NCI-H82 (cell line): ENCODE measurements at places on chromosomes 5 and 9.

DNA sequence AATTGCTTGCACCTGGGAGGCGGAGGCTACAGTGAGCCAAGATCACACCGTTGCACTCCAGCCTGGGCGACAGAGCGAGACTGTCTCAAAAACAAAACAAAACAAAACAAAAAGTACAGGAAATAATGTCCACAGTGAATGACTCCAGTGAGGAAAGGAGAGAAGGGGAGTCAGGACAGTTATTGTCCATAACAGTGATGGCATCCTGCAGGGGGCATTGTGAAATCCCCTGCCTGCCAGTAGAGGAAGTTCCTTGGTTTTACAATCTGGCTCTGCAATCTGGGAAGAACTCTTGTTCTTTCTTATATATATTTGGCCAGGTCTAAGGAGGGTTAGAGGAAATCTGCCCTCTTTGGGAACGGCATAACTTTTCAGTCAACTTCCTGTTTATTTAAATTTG lies 8.2 kb downstream of the SH3GL2 start:
- DNase-seq, result no peak

GRCh38 chr9:136939996-136940525 lies 4.5 kb downstream of the FBXW5 start:
- DNase-seq, result no peak

DNA sequence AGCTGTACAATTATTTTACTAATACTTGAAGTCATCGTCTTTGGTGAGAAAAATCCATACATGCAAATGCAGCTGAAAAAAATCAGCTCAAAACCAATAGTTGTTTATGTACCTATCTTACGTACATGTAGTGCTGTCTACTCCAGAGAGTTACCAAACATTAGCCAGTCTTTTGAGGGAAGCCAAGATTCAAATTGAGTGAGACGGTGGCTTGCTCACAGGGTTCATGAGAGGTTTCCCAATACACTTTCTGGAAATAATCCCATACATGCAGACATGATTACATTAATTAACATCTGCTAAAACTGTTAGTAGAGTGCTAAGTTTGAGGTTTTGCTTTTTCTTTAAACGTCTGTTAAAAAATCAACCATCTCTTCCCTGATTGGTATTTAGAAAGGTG lies 2.3 kb downstream of the C9orf72 start:
- peak; percentile 10 for DNase-seq

DNA sequence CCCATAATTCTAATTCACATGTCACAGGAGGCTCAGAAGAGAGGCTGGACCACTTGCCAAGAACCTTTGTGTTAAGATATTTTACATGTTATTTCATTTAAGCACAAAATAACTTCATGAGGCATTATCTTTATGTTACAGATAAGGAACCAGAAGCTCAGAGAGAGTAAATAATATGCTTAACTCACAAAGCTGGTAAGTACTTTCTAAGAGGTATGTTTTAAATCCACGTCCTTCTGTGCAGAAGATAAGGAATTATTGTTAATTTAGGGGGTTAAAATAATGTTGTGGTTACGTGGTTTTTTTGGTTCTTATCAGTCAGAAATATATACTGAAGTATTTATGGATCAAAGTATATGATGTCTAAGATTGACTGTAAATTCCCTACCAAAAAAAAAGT lies 8.0 kb downstream of the STRBP start:
- DNase-seq, result no peak

- DNase-seq, result no peak
These were observed 10.5 kb downstream of the KIF4B start for GRCh38 chr5:155024015-155024414.

GRCh38 chr5:57414191-57414590 lies 68.4 kb downstream of the ACTBL2 start:
- DNase-seq, result no peak

DNA sequence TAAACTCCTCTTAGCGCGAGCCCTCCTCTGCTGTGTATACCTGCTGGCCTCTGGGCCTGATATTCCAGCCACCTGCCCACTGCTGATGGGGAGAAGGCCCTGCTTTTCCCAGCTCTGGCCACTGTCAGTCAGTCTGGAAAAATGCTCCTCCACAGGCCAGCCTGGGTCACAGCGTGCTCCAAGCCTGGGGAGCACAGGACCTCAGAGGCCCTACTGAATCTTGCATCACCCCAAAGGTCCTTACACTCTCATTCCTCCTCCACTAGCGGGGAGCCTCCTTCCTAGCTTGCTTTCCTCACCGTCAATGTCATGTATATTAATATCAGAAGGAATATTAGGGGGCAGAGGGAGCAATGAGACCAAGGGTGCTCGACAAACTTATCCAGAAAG lies 73.7 kb downstream of the SHB start:
- DNase-seq, result no peak

DNA sequence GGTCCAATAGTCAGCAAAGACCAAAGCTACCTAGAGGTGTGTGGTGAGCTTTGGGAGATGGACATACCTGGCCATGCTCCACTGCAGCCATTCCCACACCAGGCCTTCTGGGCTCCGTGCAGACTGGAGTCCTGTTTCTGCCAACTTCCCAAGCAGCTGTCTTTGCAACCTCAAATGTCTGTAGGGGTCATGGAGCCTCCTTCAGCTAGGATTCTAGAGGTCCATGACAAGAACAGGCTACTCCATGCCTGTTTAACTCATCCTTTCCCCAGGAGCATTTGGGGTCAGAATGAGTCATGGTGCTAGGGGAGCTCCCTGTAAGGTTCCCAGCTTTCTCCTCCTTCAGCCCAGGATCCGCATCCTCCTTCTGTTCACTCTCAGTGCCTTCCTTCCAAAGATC lies 17.1 kb downstream of the VPS13A start:
- no peak for DNase-seq

DNA sequence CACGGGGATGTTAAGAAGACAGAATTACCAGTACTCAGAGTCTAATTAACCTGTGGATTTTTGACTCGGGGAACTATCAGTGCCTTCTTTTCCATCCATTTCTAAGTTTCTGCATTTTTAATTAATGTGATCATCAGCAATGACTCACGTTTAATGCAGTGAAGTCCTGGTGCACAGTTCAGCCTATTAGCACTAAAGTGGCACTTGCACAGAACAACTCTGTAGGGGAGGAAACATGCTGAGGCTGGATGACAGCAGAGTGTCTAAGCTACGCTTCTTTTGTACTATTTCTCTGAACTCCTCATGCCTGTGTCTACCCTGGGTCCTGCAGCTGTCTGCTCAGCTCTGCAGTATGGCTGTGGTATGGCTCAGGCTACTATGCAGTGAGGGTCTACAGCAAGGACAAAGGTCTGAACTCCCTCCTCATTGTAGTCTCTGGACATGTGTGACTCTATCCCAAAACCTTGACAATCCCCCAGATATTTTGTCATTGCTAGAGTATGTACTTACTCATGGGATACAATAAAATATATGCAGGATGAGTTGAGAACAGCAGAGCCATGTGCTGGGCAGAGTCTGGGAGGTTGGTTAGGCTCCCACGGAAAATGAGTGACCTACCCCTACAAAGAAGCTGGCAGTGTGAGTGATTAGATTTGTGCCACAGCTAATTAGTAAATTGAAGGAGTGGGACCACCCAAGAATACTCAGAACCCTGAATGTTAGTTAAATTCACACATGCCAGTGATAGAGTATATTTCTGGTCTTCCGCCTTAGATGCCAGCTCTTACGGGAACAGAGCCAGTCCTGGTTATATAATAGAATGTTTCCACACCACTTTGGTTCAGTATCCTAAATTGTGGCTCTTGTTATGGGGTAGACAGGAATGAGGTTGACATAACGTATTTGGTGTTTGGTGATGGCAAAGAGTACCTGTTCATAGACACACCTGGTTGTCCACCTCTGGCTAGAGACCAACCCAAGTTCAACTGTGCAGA lies 148.0 kb downstream of the GHR start:
- DNase-seq, result no peak

DNA sequence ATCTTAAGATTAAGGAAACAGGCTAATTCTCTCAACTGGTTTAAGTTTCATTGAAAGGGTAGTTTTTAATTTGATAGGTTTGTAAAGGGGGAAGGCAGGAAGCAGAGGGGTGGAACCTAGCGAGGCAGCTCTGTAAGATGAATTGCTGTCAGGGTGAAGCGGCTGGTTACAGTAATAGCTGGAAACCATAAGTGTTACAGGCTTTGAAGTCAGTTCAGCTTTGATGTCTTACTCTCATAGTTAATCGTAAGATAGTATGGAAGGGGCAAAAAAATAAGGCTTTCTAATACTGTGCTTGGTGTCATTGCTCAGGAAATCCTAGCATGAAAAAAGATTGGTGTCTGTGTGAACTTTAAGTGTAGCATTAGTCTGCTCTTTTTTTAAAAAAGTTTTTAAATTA lies 20.3 kb downstream of the POU5F2 start:
- DNase-seq, result peak; percentile 18

GRCh38 chr9:78235256-78235761 lies 566 bp upstream of the CEP78 start:
- DNase-seq, result no peak

DNA sequence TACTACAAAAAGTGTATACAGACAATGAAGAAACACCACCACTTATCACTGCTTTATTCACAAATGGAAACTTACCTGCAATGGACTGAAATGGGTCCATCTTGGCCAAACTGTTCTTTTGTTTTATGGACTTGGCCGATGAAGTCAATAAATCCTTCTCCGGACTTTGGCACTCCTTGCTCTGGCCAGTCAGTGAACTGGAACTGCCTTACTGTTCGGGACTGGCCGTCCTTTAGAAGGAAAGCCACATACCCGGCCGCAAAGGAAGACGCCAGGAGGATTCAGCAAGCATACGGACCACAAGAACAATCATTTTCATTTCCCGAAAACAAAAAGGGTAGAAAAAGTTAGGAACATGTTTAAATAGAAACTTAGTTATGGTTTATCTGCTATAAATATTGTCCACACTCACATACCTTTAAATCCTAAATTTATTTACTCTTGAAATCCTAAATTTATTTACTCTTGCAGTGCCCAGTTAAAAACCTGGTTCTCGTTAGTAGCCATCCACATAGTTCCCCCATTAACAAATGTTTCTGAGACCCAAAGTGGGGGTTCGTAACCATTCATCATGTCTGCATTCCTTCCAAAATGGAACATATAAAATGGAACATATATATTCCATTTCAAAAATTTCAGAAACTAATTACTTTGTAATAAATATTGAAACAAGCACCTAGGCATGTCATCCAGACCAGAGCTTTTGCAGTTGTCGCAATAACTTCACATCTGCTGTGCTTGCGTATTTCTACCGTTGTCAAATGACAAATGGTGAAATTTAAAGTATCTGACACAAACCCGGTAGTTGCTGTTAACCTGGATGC lies 532.1 kb upstream of the DMAC1 start:
- no peak for DNase-seq

DNA sequence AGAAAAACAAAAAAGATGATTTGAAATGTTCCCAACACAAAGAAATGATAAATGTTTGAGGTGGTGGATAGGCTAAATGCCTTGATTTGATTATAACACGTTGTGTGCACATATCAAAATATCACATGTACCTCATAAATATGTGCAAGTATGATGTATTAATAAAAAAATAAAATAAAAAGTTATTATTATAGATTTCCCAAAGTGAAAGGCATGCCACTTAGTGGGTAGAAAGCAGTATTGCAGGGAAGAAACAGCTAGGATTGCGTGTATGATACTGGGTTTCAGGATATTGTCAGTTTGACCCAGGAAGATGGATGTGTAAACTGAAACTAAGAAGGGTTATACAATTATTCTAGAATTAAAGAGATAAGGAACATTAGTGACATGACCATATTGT lies 3.6 kb upstream of the TMEM38B start:
- DNase-seq, result peak; percentile 13

DNA sequence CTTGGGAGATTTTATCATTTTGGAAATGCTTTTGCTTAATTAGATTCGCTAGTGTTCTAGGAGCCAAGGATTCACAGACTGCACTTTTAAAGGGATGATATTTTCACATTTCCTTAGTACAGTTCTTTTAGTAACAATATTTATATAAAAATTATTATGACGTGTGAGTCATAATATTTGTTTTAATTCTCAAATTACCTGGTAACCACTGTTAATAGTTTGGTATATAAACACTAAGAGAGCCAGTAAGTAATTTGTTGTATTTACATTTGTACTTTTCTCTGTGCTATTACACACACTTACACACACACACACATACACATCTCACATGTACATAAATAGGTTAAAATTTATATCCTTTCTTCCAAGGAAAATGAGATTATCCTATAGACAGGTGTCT lies 58.8 kb upstream of the RAD23B start:
- no peak for DNase-seq

DNA sequence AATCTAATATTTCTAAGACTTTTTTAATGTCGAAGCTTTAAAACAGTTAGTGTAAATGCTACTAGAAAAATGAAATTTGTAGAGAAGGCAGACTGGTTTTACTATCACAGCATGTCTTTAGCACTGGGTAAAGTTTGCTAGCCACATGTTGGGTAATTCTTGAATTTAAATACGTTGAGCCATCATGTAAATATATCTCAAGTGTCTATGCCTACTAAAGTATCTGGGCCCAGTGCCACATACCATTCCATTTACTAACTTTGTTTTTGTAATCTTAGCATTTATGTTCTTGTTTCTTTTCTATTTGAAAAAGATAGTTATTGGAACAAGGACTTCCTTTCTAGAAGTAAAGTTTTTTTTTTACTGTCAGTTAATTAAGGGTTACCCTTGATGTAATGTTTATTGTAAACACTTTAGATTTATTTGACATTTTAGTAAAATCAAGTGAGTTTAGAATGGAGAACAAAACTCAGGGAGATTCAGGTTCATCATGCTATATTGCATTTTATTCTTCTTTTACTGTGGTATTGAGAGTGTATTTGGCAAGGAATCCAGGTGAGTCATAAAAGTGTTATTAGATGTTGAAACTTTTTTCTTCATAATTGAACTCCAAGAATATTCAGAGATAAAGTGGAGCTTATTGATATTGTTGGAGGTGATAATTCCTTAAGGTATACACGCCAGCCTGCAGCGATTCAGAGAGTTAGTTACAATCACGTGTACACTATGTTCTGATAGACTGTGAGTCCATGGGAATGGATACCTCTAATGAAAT lies 182.4 kb downstream of the CCDC171 start:
- DNase-seq, result no peak

GRCh38 chr5:124034083-124034700 lies 522.2 kb downstream of the CSNK1G3 start:
- DNase-seq, result no peak

GRCh38 chr9:89314955-89315354 lies 3.3 kb upstream of the SECISBP2 start:
- DNase-seq, result no peak

DNA sequence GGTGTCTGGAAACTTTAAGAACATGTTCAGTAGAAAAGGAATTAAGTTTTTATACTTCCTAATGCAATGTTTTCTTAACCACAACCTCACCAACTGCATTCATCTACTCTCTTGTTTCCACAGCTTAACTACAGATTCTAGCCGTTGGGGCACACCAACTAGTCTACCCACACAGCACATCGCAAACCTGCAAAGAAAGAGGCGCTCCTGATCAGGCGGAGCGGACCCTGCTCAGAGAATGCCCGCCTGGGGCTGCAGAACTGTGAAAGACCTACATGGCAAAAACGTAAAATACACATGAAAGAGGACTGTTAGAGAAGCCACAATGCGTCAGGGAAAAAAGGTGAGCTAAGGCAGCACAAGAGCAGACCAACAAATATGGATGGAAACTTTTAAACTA lies 75.4 kb upstream of the RAPGEF6 start:
- DNase-seq, result no peak

- no peak for DNase-seq
These were observed 9.2 kb upstream of the ERAP1 start for GRCh38 chr5:96816991-96817390.
